ENCODE measurements at places on chromosomes 7 and 10. TPM values are rescaled to one million over a fixed set of nuclear protein-coding genes. Genes with fewer than 3 reads are reported as not detected.

The SCART1 gene
- total RNA-seq = 9.5 TPM

The CHPF2 gene
- 30.5 TPM for total RNA-seq

The CRTAC1 gene
- 3.7 TPM for total RNA-seq

The ACTL6B gene
- not detected for total RNA-seq

The FAM180A gene
- 12.6 TPM for total RNA-seq

The GIMAP2 gene
- total RNA-seq = 59.7 TPM

The ERVW-1 gene
- total RNA-seq = not detected

The GRB10 gene
- 72.6 TPM for total RNA-seq

The CLDN3 gene
- total RNA-seq = 15.1 TPM

The SRGN gene
- total RNA-seq = 147 TPM

The ZNF33B gene
- total RNA-seq = 5.3 TPM

The GIMAP6 gene
- total RNA-seq = 63.5 TPM

The TCERG1L gene
- not detected for total RNA-seq

The RAMP3 gene
- total RNA-seq = 11.9 TPM

The ZNF239 gene
- total RNA-seq = 9.8 TPM

The BLNK gene
- 1.8 TPM for total RNA-seq

DNA sequence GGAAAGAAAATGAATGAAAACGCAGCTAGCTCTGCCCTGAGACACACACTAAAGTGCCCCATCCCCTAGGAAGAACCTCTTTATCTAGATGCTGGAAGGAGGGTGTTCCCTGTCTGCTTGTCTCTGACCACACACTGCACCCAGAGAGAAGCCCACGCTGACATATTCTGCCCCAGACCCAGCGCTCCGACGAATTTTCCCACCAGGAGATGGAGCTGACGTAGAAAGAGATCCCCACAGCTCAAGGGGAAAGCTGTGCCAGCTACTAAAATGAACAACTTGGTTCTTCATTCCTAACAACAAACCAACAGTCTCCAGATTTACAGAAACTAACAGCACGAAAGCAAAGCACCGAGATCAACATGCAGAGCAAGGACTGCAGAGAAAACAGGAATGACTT lies 73.3 kb downstream of the KIAA1549 start:
- DNase-seq = no peak

GRCh38 chr7:151308791-151309190 lies 32.8 kb upstream of the NUB1 start:
- DNase-seq = no peak

GRCh38 chr10:122152544-122152943 lies 118.6 kb upstream of the BTBD16 start:
- DNase-seq = peak; percentile 54

- DNase-seq = no peak
Measured at GRCh38 chr7:134946260-134946659, 40.0 kb upstream of the AGBL3 start.

DNA sequence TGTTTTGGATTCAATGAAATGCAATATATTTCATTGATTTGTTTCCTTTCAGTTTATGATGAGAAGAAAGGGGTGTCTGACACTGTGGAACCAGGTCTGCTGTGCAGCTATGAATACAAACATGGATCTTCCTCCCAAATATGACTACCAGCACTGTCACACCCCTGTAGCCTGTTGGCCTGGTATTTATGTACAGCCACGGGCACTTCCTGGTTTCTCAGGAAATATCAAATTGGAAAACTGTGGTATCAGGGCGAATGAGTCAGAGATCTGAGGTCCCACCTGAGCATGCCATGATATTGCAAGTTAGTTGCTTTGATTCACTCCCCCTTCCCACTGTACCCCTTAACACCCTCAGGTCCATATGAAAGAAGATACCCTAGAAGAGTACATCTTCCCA lies 87.8 kb downstream of the DNMBP start:
- no peak for DNase-seq

DNA sequence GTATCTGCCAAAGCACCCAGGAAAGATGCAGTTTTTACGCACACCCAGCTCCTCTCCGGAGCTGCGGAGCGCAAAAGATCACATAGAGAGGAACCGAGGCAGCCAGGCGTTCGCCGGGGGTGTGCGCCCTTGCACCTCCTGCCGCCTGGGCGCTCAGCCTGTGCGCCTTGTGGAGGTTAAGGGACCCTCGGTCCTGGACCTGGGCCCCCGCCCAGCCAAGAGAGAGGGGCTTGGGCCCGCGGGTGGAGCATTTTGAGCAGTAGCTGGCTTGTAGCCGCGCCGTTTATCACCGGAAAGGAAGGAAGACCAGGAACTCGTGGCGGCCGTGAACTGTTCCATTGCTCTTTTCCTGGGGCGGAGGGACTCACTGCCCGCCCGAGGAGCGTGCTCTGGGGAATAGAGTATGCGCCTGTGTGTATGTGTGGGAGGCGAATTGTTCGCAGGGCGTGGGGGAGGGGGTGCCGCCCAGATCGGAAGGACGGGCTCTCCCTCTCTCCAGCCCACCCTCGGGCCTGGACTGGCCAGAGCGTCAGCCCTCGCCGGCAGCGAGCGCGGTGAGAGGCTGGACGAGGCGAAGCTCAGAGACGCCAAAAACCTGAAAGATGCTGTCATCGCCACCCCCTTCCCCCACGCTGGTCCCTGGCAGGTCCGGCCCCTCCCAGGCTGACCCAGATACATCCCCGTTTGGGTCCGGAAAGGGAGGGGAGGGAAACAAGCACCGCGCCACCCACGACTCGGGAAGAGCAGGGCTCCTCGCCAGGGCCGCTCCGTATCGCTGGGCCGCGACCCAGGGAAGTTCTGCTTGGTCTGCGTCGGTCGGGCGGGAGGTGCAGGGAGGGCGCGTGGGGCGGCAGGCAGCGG lies 1.2 kb upstream of the WNT2 start:
- peak; percentile 76 for DNase-seq

DNA sequence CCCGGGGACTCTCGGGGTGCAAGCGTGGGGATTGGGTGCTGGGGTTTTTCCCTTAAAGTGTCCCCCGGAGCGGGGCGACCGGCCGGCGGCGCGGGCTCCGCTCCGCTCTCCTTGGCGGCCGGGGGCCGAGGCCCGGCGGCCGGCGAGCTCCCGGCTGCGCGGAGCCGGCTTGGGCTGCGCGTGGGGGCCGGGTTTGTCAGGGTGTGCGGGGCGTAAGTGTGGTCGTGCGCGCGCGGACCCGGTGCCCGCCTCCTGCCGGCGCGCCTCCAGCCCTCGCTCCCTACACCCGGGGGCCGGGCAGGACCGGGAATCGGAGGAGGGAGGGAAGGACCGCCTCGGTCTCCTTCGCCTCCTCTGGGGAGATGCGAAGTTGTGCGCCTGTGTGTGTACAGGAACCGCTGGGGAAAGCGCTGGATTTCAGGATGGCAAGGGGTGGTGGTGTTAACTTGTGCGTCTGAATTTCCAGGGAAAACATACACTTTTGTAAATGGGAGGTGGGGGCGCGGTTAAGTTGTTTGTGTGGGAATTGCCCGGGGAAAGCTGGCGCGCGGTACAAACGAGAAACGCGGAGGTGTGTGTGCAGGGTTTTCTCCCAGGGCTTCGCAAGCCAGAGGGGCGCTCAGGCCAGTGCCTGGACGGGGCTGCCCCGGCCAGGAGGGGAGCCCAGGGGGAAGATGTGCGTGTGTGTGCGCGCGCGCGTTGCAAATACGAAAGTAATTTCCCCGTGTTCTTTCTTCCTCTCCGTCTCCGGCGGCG lies 737 bp downstream of the ZMIZ1 start:
- peak; percentile 54 for DNase-seq

DNA sequence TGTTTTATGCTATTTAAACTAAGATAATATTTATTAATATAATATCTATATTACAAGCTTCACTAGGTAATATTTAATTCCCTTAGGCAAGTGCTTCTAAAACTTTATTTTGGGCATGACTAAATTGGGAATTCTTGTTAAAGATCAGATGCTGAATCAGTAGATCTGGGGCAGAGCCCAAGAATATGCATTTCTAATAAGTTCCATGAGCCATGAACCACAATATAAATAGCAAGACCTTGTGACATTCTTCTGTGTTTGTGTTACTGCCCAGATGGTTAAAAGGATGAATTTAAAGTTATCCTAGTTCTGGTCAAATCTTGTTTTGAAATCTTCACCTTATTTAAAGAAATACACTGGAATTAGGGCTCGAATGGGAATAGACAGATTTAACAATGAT lies 258.4 kb upstream of the CACNA2D1 start:
- no peak for DNase-seq

DNA sequence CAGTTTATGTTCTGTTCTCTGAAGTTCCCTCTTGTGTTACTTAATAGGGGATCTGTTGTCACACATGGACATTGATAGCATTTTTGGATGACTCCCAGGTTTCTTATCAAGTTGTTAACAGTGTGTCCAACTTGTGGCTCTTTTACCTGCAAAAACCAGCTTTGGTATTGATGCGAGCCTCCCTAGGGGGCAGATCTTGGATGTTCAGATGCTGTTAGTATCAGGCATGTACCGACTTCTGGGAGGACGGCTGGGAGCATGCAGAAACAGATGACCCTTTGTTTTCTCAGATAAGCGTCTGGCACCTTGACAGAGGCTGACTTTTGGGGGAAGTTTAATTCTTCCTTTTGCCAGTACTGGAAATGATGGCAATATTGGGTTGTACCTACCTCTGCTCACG lies 2.2 kb downstream of the PLPP4 start:
- no peak for DNase-seq

- DNase-seq = no peak
Measured at GRCh38 chr7:75601539-75601938, 109.4 kb downstream of the SPDYE5 start.

DNA sequence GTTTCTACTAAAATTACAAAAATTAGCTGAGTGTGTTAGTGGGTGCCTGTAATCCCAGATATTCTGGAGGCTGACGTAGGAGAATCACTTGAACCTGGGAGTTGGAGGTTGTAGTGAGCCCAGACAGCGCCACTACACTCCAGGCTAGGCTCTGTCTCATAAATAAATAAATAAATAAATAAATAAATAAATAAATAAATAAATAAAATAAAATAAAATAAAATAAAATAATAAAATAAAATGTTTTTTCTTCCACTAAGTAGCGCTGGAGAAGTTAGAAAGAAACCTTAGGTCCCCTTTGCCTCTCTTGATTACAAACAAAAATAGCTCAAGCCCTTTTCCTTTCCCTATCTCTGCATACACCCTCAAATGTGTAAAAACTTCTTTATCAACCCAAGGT lies 525.9 kb downstream of the IPMK start:
- no peak for DNase-seq

DNA sequence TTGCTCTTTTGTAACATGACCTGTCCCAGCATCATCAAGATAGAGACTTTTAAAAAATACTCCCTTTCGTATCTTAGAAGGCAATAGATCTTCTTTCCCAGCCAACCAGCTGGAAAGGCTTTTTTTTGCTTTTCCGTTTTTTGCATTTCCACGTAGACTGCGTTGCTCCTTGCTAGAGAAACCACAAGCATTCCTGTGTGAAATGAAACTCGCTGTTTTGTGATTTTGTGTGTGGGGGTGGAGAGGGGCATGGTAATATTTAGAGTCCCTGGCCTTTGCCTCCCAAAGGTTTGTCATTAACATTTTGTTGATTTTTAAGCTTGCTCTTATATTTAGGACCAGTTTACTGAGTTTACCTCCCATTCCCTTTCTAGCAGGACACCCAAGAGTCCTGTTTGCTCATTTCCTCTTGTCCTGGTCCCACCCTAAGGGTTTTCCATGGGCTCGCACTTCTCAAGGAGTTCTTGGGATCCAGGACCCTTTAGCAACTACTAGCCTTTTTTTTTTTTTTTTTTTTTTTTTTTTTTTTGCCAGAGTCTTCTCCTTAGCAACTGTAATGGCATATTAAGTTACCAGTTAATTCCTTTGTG lies 243.6 kb downstream of the BICC1 start:
- DNase-seq = no peak

DNA sequence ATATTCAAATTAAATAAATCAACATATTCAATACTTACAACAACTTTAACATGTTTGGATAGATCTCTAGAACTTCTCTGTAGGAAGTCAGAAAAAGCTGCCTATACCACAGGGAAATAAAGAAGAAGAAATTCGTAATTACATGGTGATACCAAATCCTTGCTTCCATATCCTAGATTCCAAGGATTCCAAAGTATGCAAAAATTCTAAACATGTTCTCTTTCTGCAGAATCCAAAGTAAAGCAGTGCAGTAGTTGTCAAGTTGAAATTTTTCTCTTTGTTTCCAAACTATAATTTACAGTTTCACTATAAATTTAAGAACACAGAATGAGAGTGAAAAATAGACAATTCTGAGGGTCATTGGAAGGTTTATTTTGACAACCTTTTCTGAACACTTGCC lies 233.7 kb upstream of the PTN start:
- no peak for DNase-seq

DNA sequence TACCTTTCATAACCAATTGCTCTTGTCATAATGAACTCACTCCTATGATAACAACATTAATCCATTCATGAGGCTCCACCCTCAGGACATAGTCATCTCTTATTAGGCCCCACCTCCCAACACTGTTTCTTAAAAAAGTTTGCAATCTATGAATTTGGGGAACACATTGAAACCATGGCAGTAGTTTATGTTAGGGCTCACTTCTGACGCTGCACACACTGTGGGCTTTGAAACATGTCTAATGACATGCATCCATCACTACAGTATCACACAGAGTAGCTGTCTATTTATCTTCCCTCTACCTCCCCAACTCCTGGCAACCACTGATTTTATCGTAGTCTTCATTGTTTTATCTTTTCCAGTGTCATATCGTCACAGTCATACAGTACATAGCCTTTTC lies 299.8 kb downstream of the GLRX3 start:
- DNase-seq = no peak

- DNase-seq = no peak
Measured at GRCh38 chr7:53656881-53657280, 621.4 kb downstream of the POM121L12 start.

GRCh38 chr10:78442836-78443550 lies 409.3 kb downstream of the RPS24 start:
- DNase-seq = no peak

DNA sequence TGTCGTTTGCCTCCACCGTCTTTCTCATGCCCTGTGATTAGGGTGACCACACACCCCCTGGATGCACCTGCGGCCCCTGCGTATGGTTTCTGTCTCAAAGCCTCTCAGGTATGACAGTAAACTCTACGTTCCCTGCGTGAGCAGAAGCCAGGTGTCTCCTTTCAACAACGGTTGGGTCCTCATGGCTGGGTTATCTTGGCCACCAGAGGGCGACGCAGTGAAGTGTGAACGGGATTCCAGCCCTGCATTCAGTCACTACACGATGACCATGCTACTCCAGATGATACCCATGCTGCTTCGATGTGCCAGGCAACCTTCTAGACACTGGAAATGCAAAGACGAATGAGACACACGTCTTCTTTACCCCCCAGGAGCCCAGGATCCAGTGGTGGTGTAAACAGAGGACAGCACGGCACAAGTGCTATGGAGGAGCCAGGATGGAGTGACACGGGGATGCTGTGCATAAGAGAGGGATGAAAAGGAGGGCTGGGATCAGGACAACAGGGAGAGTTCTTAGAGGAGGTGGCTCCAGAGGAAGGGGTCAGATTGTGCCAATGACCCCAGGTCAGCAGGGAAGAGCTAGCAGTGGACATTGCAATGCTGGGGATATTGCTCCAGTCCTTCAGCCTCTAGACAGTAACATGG lies 228.1 kb upstream of the PFKP start:
- DNase-seq = no peak

- DNase-seq = no peak
Measured at GRCh38 chr10:132833421-132834111, 47.6 kb upstream of the NKX6-2 start.

Measured in uterus (tissue), 4 donors.